ENCODE measurements at places on chromosomes 4 and X. TPM values are rescaled to one million over a fixed set of nuclear protein-coding genes. Genes with fewer than 3 reads are reported as not detected.

MAGEA11 gene
- total RNA-seq: not detected

IGSF1 gene
- total RNA-seq: 4.3 TPM

NDP gene
- total RNA-seq: not detected

FOXP3 gene
- not detected for total RNA-seq

GPR50 gene
- not detected for total RNA-seq

SLITRK4 gene
- 0.38 TPM for total RNA-seq

ADAM29 gene
- not detected for total RNA-seq

MAP7D2 gene
- total RNA-seq: 0.40 TPM

All from Right ventricle myocardium superior (tissue), 1 donor.